ENCODE measurements at places on chromosomes 7 and 10. TPM values are rescaled to one million over a fixed set of nuclear protein-coding genes. Genes with fewer than 3 reads are reported as not detected.

The SPDYE6 gene
- not detected for polyA plus RNA-seq

The H2BK1 gene
- not detected for polyA plus RNA-seq

The TYW1B gene
- 1.5 TPM for polyA plus RNA-seq

The CHRM2 gene
- not detected for polyA plus RNA-seq

GRCh38 chr10:49418053-49418326 lies 22.1 kb upstream of the DRGX start:
- no peak for DNase-seq

- peak; percentile 76 for DNase-seq
These were observed 34.6 kb upstream of the TPST1 start for GRCh38 chr7:66170309-66171231.
